ENCODE measurements at places on chromosomes 11 and 22.

- no peak for DNase-seq
These were observed 126.3 kb downstream of the FEZ1 start for GRCh38 chr11:125369808-125370207.

DNA sequence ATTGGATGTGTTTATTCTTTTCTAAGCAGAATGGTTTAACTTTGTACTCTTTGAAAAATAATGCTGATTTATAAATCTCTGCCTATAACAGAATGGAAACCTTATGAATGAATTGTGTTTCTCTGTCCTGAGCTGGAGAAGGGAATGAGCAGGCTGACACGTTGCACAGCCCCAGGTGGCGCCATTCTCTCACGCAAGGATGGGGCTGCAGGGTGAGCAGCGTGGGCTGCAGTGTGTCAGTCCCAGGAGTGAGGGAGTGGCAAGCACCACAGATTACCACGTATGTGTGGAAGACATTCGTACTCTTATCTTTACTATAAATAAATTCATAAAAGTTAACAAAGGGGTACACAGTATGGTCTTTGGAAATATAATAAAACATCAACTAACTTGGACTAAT is 33.4 kb downstream of the FDX1 start:
- DNase-seq = peak; percentile 13

DNA sequence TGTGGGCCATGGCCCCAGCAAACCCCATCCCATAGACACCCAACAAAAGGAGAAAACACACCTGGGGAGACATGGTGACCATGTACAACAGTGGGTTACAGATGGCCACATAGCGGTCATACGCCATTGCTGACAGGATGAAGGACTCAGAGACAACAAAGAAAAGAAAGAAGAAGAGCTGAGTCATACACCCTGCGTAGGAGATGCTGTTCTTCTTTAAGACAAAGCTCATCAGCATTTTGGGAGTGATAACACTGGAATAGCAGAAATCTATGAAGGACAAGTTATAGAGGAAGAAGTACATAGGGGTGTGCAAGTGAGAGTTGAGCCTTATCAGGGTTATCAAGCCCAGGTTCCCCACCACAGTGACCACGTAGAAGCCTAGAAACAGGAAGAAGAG is 4.9 kb downstream of the OR8B8 start:
- no peak for DNase-seq

DNA sequence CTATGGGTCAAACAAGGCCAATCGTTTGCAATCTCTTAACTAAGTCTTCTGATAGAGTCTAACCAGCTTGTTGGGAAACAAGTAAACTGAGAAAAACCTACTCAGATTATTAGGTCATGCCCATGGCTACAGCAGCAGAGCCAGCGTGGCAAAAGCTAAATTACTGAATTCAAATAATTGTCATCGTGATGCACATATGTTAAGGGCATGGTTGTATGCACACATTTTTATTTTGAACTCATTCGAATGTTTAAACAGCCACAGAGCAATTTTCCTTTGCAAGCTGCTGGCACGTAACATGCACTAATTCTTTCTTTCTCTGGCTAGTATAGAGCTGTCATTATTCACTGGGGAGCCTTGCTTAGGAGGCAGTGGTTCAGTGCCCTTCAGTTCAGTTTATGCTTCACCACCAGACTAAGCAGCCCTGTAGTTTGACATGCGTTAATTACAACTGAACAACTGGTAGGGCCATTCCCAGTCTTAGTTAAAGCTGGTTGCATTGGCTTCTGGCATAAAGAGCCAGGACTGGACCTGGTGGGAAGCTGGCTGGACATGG is 396.4 kb downstream of the METTL15 start:
- DNase-seq = no peak

GRCh38 chr11:2694495-2694894 is 5.3 kb downstream of the KCNQ1OT1 start:
- no peak for DNase-seq

GRCh38 chr22:40958299-40958698 is 7.1 kb downstream of the RBX1 start:
- DNase-seq = no peak

DNA sequence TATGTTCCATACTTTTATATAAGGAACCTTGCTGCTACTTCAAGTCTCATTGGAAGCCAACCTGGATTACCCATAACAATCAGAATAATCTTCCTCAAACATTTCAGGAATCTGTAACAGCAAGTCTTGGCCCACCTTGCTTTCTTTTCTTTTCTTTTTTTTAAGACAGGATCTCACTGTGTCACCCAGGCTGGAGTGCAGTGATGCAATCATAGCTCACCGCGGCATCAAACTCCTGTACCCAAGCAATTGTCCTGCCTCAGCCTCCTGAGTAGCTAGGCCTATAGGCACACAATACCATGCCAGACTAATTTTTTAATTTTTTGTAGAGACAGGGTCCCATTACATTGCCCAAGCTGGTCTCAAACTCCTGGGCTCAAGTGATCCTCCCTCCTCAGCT is 29.3 kb upstream of the PRDM10 start:
- no peak for DNase-seq

DNA sequence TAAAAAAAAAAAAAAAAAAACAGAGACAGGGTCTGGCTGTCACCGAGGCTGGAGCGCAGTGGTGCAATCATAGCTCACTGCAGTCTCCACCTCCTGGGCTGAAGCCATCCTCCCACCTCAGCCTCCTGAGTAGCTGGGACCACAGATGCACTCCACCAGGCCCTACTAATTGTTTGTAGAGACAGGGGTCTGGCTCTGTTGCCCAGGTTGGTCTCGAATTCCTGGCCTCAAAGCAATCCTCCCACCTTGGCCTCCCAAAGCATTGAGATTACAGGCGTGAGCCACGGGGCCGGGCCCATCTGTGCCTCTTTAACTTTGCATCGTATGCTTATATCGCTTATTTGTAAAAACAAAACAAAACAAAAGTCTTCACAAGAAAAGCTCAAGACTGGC is 3.1 kb downstream of the CPT1A start:
- DNase-seq = no peak

GRCh38 chr22:20441631-20442484 is 4.2 kb upstream of the SCARF2 start:
- no peak for DNase-seq

- no peak for DNase-seq
These were observed 21.1 kb downstream of the B3GAT1 start for GRCh38 chr11:134390706-134391569.

DNA sequence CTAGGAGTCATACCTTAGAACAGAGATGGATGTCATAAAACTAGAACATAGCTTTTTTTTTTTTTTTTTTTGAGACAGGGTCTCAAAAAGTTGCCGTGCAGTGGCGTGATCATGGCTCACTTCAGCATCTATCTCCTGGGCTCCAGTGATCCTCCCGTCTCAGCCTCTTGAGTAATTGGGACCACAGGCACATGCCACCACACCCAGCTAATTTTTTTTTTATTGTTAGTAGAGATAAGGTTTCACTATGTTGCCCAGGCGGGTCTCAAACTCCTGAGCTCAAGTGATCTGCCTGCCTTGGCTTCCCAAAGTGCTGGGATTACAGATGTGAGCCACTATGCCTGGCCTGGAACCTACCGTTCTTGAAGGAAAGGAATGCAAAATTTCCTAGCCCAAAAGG is 8.8 kb upstream of the CEP295 start:
- no peak for DNase-seq

DNA sequence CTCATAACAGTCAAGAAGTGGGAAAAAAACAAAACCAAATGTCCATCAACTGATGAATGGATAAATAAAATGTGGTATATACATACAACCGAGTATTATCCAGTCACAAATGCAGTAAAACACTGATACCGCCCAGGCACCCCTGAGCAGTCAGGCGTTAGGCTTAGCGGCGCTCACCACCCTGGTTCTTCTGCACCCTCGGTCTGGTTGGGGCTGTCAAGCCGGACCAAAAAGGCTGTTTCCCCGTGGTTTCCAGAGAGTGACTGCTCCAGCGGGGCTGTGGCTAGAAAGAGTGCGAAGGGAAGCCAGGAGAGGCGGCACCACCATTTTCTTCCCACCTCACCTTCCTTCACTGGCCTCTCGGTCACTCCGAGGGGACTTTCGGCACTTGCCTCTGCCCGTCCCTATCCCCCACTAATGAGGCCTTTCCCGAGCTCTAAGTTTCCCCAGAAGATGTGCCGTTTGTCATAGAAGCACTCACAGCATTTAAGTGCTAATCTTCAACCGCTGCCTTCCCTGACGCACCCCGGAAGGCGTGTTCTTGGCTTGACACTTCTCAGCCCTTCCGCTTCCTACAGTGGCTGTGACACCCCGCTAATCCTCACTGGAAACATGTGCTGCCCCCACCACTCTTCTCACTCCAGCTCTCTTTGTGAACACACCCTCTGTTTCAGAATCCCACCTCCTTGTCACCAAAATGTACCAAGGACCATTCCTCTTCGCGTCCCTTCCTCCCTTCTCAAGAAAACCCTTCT is 42.4 kb downstream of the FCHSD2 start:
- no peak for DNase-seq

GRCh38 chr11:47378010-47378835 is at the start of gene SPI1:
TSS of gene SPI1 (minus strand) at chr11:47378547. CDS start at chr11:47378353, 194 bp downstream.
- DNase-seq = no peak

GRCh38 chr11:8962841-8963240 is 1.4 kb downstream of the TMEM9B start:
- DNase-seq = no peak

- DNase-seq = no peak
These were observed 354 bp downstream of the POLR2L start for GRCh38 chr11:841981-842369.

DNA sequence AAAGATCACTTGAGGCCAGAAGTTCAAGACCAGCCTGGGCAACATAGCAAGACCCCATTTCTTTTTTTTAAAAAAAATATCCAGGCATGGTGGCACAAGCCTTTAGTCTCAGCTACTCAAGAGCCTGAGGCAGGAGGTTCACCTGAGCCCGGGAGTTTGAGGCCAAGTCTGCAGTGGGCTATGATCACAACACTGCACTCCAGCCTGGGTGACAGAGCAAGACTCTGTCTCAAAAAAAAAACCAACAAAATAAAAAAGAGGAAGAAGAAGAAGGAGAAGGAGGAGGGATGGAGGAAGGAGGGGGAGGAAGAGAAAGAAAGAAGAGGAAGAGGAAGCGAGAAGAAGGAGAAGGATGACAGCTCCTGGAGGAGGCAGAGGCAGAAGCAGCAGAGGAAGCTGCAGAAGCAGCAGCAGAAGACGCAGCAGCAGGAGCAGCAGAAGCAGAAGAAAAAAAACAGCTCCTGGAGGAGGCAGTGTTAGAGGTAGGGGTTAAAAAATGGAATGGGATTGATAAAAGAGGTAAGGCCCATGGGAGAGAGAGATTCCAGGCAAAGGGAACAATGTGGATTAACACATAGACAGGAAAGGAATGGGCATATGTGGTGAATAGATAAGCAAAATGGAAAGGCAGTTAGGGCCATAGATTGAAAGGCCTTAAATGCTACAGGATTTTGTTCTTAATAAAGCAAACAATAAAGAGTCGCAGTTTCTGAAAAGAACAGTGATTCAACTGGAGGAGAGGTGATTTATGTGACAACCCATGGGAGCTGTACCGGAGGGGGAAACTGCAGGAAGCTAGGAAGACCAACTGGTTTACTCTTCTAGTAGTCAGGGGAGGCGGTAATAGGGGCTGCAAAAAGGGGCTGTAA is 10.9 kb downstream of the PRCP start:
- no peak for DNase-seq

DNA sequence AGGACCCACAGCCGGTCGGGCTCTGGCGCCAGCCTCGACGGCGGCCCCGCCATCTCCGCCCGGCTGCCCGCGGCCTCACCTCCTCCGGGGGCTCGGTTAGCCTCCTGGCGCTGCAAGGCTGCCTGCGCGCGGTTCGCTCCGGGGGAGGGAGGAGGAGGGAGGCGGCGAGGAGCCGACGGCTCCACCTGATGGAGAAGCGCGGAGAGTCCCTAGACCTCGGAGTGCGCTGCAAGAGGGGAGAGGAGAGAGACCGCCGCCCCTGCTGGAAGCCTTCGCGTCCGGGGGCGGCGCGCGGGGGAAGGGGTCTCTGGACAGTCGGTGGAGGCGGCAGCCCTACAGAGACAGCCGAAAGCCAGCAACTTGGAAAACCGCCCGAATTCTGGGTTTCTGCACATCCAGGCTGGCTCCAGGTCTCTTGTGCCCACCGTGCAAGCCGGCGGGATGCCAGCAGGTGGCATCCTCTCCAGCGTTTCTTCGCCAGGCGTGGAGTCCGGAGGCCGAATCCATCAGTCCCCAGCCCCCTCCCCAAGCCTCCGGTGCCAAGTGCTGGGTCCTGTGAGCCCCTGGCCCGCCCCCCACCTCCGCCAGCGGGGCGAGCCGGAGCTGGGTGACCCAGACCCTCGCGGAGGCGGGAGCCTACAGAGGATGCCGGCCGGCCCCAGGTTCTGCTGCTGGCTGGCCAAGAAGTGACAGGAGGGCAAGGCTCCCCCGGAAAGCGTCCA is 2.9 kb upstream of the KIRREL3 start:
- peak; percentile 64 for DNase-seq

DNA sequence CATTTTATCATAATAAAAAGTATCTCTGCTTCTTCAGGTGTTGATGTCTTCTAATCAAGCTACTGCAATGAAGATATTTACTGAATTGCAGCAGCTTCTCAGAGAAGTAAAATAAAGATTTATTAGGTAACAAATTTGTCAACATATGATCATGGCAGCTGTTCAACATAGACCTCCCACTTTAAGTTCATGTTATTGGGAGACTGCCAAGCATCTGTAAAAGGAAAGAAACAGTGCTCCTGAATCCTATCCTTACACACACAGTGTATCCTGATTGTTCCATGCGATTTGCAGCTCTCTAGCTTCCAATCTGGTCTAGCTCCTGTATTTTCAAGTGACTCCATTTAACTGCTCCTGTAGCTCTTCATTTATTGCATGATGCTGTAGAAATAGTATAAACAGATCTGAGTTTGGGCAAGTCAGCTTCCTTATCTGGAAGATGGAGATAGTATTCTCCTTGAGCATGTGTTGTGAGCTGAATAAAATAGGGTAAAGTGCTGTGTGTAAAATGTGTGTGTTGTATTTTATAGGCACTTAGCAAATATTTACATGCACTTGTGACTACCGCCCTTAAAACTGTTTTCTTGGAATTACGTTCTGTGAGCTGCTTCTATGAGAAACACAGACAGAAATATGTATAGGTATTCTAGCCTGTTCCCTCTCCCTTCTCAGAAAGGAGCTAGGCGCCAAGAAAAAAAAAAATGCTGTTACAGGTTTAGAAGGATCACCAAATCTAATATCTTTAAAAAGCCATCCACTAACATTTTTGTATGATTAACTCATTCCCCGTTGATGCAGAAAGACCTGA is 290.6 kb downstream of the JRKL start:
- DNase-seq = no peak

DNA sequence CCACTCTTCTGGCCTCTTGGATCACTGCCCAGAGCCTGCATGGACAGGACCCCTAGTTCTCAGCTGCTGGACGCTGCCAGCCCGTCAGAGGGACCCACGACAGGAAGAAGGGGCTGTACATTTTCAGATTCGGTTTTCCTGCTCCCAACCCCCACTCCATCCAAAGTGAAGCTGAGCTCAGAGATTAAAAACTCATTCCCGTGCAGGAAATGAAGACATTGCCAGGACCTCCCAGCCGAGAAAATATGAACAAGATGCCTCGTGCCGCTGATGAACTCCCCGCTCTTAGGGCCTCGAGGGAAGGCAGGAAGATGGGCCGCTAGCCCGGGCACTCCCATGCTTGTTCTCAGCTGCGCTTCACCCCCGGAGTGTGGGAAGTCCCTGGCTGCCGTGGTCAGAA is 36.1 kb downstream of the RPUSD4 start:
- DNase-seq = no peak

GRCh38 chr22:44548981-44549380 is 50.9 kb upstream of the RTL6 start:
- no peak for DNase-seq

- DNase-seq = no peak
These were observed 82.9 kb downstream of the EXT2 start for GRCh38 chr11:44178381-44178780.

GRCh38 chr22:26295563-26296126 is 126.4 kb downstream of the SEZ6L start:
- DNase-seq = no peak

GRCh38 chr22:30892731-30893221 is 75.8 kb downstream of the MORC2 start:
- DNase-seq = no peak

Measured in NCI-H2227 treated with DMSO at 0.1 percent for 48 hours (cell line).